ENCODE measurements at places on chromosomes 5 and 9.

DNA sequence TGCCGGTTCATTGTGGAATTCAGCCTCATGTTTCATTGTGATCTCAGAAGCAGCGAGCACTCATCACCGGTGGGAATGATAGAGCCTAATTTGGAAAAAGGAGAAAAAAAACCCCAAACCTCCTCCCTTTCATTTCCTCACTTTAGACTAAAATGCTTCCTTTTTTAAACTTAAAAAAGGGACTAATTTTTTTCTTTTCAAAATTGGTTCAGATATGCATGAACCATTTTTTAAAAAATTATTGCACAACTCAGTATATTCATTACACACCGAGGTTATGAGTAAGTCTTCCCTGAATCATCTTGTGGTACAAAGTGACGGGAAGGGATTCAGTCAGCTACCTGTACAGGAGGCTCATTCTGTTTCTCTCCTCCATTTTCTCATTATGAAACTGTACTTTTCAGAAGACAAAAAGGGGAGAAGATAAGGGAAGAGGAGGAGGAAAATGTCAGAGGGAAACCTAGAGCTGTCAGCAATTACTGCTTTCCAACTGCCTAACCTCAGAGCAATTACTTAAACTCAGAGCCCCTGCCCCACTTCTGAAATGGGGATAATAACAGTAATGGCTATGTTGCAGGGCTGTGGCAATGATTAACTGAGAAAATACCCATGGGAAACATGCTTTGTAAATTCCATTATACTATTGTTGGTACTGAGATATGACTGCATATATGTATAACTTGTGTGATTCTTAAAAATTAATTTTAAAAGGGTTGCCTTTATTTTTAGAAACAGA lies 24.0 kb downstream of the GALNT10 start:
- DNase-seq, result no peak

GRCh38 chr5:106757672-106758071 lies 913.1 kb downstream of the EFNA5 start:
- no peak for DNase-seq

GRCh38 chr9:86752733-86753132 lies 194.6 kb downstream of the GAS1 start:
- no peak for DNase-seq

GRCh38 chr5:116564756-116565490 lies 9.7 kb downstream of the SEMA6A start:
- DNase-seq, result no peak

- DNase-seq, result no peak
These were observed 18.0 kb downstream of the MTRR start for GRCh38 chr5:7886849-7887475.

GRCh38 chr5:73471654-73472053 lies 23.1 kb upstream of the FOXD1 start:
- DNase-seq, result no peak

DNA sequence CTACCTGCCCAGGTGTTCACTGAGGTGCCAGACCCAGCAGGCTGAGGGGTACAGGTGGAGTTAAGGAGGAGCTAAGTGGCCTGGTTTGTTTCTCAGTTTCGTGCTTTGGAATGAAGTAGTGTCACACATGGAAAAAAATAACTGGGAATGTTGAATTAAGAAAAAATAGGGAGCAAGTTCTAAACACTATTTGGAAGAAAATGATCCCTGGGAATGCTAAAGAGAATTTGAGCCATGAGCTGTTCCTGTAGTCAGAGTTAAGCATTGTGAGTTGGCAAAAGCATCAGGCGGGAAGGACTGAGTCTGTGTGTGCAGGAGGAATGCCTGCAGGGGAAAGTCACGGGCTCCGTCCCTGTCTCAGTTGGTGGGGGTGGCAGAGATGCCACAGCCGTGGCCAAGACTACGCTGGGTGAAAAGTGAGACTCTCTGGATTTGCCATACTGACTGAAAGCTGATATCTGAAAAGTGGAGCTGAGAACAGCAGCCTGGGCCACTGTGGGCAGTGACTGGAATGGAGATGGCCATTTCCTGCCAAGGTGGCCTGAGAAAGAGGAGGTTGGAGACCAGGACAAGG lies 37.0 kb downstream of the SYK start:
- DNase-seq, result no peak

GRCh38 chr9:132575811-132576210 lies 6.6 kb upstream of the BARHL1 start:
- no peak for DNase-seq

- DNase-seq, result no peak
These were observed 53.2 kb upstream of the HMHB1 start for GRCh38 chr5:143758750-143759149.

DNA sequence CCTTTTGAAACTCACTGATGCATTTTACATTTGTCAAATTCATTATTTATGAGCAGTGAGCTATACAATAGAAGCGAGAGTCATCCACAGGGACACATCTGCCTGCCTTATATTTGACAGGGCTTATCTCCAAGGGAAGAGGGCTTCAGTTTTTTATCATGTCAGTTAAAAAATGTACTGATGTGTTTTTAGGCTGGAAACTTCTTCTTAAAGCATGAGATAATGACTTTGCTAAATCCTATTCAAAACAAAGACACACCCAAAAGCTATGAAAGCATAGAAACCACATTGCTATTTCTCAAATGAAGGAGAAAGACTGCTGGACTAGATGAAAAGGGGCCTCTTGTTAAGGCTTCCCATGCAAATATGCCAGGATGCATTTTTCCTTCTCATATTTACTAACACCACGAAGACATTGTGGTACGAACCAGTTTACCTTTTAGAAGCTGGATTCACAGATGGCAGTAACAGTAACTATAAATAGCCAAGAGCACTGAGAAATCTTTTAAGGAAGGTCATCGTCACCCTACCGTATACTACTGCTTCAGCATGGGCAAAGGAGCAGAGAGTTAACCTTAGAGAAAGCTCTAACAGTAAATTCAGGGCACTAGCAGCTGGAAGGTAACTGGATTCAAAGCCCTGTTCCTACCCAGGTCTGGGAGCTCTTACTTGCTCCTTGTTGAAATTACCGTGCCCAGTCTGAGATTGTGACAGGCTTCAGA lies 86.3 kb upstream of the IFNK start:
- DNase-seq, result no peak

DNA sequence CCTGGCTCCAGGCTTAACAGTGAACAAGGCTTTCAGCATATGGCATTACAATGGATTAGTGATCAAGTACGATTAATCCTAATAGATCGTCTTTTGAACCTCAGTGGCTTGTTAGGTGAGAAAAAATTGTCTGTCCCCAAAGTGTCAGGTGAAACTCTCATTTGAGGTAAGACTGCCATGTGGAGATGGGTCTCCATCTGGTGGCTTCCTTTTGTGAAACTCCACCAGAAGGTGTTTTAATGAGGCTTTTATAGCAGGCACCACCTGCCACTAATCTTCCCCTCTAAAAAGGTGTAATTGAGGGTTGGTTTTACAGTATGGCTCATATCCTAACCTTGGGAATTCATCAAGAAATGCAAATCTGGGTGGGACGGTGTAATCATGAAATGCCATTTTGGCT lies 471.1 kb upstream of the MPDZ start:
- no peak for DNase-seq

DNA sequence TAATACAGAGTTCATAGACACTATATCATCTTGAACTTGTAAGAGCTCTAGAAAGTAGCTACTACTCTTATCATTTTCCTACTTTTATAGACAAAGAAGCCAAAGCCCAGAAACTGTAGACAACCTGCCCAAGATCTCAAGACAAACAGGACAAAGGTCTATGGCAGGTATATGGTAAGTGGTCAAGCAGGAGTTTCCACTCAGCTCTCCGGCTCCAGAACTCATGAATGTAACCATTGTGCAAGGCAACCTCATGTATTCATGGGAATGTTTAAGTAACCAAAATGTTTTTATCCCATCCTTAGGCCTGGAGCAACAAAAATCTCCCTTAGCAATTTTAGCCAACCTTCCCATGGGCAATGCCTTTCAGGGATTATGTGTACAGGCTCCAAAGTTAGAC lies 163.4 kb upstream of the PUM3 start:
- no peak for DNase-seq

GRCh38 chr9:7394002-7394774 lies 405.4 kb downstream of the DMAC1 start:
- DNase-seq, result no peak

GRCh38 chr9:91428436-91428835 lies 4.8 kb upstream of the NFIL3 start:
- DNase-seq, result no peak

DNA sequence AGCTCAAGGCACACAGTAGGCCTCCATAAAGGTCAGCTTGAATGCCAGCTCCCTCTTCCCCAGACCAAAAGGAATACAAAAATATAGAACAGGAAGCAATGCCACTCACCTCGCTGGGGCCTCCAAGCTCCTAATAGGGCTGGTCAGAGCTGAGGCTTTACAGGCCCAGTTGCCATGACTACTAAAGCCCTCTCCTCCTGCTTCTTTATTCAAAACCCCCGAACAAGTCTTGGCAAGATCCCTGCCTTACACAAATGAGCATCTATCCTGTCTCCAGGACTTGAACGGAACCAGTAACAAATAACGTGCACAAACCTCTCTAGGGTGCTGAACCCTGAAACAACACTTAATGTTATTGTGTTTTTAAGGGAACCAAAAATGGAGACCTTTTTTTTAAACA lies 136.3 kb downstream of the SIL1 start:
- DNase-seq, result no peak

- no peak for DNase-seq
These were observed 49.5 kb downstream of the GALNT12 start for GRCh38 chr9:98856982-98857381.

- DNase-seq, result no peak
These were observed 188.5 kb upstream of the RASA1 start for GRCh38 chr5:87079219-87079618.

DNA sequence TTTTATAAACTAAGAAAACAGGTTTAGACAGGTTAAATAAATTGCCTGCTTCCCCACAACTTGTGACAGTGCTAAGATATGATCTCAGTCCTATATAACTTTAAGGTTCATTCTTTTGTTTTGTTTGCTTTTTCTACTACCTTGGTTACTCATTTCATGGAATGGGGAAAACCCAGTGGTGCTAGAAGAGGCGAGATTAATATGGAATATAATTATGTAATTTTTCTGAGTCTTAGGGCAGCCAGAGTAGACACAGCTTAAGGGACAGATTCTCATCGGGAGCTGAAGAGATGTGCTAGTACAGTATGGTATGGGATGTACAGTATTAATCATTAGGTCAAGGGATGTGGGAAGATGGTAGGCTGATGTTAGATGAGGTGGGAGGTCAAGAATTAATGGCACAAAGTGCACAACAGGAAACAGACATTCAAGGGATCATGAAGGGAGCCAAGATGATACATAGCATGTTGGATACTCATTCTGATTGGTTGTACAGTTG lies 6.2 kb downstream of the TRIM32 start:
- DNase-seq, result no peak

GRCh38 chr5:60101573-60101972 lies 208.0 kb upstream of the PDE4D start:
- DNase-seq, result no peak

DNA sequence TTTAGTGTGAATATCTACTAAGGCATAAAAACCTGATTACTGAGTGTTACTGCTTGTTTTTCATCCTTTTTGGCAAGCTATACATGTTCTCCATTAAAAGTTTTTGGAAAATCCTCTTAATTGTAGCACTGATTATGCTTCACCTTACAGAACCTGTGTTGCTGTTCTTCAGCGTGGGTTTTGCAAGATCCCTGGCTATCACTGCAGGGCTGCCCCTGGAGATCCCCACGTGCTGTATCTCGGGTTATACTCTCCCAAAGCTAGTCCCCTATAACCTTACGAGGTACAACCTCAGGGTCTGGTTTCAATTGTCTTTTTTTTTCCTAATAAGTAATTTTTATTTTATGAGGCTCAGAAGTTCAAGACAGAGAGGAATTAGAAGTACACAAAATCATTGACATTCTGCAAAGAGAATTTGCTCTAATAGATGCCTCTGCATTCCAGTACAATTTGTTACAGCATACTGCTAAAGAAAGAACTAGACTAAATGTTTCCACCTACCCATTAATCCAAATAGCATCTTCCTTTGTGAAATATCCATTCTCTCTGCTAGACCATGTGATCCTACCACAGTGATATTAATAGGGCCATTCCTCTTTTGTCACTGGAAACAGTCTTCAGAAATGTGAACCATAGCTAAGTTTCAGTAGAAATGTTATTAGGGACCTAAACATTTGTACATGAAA lies 25.8 kb upstream of the CAMK4 start:
- no peak for DNase-seq

DNA sequence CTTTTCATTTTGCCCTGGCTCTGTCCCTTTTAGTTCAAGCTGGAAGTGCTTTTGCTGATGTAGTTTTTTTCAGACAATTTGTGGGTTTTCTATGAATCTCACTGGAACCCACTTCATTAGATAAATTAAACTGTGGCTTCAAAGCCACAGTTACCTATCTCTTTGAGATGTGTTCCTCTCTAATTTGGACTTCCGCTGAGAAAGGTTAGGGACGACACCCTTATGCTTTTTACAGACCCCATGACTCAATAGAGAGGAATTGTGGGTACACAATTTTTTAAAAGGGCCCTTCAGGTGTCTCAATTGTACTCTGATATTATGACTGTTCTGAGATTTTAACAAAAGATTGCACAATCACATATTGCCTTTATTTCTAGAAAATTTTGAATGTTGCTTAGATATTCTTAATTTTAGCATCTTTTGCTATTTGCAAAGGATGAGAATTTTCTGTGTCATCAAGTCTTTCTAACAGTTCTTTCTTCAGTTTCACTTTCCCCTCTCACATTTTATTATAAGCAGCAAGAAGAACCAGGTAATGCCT lies 110.6 kb downstream of the GADD45G start:
- DNase-seq, result no peak

DNA sequence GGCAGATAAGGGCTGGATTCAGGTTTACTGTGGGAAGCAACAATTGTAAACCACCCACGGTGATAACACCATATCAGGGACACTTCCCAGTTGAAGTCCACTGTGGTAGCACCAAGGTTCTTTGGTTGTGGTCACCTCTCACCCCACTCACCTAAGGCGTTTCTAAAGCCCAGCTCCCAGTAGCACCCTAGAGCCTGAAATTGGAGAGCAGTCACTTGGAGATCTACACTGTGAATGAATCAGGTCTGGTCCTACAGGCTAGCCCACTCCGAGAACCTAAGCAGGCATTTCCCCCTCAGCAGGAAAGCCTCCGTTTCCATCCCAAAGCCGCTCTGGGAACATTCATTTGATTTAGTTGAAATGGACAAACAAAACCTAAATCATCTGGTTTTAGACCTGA lies 191.3 kb downstream of the TTC39B start:
- DNase-seq, result no peak

DNA sequence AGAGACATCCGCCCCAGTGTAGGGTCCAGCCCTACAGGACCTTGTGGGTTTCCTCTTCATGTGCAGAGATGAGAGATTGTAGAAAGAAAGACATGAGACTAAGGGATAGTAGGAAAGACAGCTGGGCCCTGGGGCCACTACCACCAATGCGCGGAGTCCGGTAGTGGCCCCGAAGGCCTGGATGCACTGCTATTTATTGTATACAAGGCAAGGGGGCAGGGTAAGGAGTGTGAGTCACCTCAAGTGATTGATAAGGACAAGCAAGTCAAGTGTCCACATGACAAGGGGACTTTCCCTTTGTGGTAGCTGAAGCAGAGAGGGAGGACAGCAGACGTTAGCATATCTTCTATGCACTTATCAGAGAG lies 6.2 kb upstream of the TMEM141 start:
- no peak for DNase-seq

GRCh38 chr5:79456890-79457583 lies 56.9 kb downstream of the HOMER1 start:
- DNase-seq, result no peak

- no peak for DNase-seq
These were observed 73.7 kb upstream of the MTAP start for GRCh38 chr9:21728781-21729180.
